Urinary bladder (tissue), 4 donors: ENCODE measurements at places on chromosomes 16 and 17. TPM values are rescaled to one million over a fixed set of nuclear protein-coding genes. Genes with fewer than 3 reads are reported as not detected.

GRCh38 chr16:25959221-25959620 lies 267.5 kb downstream of the HS3ST4 start:
- DNase-seq: no peak

DNA sequence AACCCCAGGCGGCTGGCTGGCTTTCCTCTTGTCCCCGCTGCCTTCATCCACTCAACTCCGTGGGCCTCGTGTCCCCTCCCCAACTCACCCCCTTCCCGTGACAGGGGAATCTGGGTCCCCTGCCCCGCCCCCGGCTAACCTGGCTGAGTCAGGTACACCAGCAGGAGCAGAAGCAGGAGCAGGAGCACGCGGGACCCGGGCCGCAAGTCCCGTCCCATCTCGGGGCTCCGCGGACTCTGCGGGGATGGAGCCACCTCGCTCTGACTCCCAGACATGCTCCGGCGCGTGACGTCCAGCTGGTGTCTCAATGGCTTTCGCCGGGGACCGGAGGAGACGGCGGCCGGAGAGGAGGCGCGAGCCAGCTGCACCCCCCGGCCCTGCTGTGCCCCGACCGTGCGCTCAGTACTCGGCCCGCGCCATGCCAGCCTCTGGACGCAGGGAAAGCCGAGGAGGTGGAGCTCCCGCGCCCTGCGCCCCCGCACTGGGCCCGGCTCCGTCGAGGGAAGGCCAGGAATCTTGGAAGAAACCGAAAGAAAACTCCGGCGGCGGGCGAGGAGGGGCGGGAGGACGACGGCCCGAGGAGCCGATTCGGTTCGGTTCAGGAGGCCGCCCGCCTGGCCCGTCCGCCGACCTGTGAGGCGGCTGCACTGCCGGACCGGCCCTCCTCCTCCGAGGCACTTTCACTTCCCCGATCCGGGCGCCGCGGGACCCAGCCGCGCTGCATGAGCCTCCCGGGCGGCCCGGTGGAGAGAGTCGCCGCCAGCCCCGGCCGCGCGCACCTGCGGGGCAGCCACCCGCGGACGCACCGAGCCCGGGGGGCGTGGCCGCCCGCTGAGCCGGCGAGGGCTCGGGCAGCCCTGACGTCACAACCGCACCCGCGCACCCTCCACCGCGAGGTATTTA lies at the start of the genes CXCL16 and ZMYND15:
TSS of gene CXCL16 (minus strand) at position 807 of the 903 bp plus-strand sequence. CDS start at position 218, 589 bp downstream.
TSS of gene ZMYND15 (plus strand) at position 712 of the 903 bp plus-strand sequence. CDS start 716 bp downstream, outside the sequence.
- no peak for DNase-seq

GRCh38 chr17:82226146-82226808 lies 2.6 kb upstream of the SLC16A3 start:
- no peak for DNase-seq

The GDPD1 gene
- polyA plus RNA-seq: 1.2 TPM

The TNFRSF13B gene
- polyA plus RNA-seq: 0.10 TPM

- no peak for DNase-seq
Observed at GRCh38 chr17:62876673-62877405, 68.7 kb upstream of the MARCHF10 start.

The RAC3 gene
- 5.9 TPM for polyA plus RNA-seq

DNA sequence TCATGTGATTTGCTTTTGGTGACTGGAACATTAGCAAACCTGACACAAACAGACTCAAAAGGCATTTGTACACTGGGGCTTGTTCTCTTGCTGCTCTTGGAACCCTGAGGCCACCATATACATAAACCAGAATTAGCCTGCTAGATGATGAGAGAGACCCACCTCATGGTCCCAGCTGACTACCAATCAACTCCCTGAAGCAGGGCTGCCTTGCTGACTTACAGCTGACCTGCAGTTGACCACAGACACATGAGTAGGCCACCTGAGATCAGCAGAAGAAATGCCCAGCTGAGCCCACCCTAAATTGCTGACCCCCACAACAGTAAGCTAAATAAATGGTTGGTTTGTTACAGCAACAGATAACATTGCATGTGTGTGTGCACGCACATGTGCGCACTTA lies 28.7 kb downstream of the BRIP1 start:
- no peak for DNase-seq

DNA sequence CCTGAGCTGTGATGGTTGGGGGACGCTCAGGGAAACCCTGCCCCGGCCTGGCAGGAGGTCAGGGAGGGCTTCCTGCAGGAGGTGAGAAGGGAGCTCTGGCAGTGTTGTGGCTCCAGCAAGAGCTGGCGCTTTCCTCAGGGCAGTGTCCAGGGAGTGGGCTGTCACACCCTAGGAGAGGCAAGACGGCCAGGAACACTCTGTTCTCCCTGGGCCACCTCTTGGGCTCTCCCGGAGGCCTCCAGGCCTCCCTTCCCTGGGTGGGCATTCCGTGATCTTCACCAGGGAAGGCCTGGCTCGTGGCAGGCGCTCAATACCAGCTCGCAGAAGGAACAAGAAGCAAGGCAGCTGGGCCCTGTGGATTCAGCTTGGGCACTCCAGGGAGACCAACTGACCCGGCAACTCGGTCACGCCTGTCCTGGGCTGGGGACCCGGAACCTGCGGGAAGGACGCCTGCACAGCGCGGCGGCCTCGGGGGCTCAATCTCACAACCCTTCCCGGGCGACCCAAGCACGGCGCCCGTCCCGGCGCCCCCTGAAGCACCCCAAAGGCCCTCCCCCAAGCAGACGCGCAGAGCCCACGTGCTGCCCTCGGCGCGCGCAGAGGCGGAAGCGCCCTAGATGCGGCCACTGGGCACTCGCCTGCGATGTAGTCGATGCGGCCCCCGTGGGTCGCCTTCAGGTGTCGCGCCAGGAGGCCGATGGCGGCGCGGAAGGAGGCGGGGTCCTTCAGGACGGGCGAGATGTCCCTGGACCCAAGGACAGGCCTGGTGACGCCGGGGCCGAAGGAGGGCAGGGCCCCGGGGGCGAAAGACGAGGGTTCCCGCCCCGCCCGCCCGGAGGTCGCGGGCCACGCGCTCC lies 588 bp downstream of the APRT start:
- DNase-seq: no peak

DNA sequence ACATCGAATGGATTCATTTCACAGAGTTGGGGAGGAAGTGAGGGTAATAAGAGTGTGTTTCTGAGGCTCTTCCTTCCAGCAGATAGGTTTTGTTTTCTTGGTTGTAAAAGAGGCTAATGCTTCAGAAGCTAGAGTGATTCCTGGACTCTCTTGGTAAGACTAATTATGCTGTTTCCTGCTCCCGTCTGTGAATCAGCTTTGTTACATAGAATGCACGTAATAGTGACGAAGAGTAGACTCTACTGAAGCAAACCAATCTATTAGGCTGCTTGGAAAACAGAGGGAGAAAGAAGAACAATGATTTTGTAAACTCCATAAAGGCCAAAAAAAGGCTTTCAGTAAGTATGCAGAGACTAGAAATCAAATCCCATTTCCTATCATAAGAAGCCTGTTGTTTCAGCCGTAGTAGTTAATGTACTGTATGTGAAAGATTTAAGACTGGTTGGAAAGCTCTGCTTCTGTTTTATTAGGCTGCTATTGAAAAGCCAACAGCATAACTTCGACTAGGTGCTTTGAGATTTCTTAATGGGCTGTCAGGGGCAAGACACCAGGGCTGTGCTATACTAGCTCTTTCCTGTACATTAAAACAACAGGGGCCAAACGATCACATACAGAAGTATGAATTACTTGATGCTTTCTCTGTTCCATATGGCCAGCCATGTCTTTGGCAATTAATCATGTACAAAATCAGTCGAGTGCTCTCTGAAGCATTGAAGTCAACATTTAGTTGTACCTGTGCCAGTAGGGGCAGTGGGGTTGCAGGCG lies 219.0 kb downstream of the FTO start:
- peak; percentile 52 for DNase-seq

The TUFM gene
- 148 TPM for polyA plus RNA-seq

GRCh38 chr16:73717266-73717974 lies 579.2 kb upstream of the PSMD7 start:
- DNase-seq: no peak

The CCL4L2 gene
- polyA plus RNA-seq: 0.25 TPM

The CCL1 gene
- not detected for polyA plus RNA-seq

DNA sequence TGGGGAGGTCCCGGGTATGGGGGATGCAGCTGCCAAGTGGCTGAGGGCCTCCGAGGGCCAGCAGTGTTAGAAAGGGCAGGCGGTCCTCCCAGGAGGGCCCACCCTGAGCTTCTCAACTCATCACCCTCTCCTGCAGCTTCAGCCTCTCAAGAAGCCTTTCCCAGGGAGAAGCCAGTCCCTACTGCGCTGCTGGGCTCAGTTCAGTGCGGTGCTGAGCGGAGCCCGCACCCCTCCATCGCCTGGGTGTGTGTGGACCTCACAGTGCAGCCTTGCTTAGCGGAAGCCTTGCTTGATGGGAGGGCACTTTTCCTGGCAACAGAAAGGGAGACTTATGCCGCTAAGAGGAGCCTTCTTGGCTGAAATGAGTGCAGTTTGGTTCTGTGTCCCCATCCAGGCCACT lies 3.5 kb upstream of the APRT start:
- DNase-seq: no peak

The PITPNM3 gene
- 10.1 TPM for polyA plus RNA-seq

GRCh38 chr17:79625706-79626105 lies 14.9 kb upstream of the RBFOX3 start:
- no peak for DNase-seq

DNA sequence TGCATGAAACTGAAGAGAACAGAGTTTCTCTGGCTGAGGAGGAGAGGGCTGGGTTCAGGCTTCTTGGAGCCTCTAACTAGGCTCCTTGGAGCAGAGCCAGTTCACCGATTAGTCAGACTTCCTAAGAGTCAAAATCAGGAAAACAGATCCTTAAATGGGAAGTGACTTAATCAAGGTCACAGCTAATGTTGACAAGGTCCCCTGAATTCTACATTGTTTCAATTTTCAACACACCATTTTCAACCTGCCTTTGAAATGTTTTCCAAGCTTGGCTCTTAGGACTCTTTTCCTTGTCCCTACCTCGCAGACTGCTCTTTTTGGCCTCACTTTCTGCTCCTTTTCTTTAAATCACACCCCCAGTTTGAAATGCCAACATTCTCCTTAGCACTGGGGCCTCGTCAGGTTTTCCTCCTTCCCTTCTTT lies 16.3 kb downstream of the MYL4 start:
- no peak for DNase-seq

GRCh38 chr16:66357523-66357928 lies 9.0 kb upstream of the CDH5 start:
- peak; percentile 73 for DNase-seq

DNA sequence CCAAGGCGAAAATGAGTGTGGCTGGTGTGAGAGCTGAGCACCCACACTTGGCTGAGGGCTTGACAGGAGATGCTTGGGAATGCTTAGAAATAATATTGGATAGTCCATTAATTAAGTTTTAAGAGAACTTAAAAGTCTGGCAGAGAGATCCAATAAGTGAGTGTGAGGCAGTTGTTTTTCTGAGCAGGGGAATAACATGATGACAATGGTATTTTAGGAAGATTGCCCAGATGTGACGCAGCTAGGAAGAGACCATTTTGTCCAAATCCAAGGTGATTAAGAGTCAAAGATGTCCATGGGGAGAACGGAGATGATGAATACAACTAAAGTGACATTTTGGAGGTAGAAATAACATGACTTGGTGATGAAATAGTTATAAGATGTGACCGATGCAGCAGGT lies 102.8 kb upstream of the AXIN2 start:
- no peak for DNase-seq

DNA sequence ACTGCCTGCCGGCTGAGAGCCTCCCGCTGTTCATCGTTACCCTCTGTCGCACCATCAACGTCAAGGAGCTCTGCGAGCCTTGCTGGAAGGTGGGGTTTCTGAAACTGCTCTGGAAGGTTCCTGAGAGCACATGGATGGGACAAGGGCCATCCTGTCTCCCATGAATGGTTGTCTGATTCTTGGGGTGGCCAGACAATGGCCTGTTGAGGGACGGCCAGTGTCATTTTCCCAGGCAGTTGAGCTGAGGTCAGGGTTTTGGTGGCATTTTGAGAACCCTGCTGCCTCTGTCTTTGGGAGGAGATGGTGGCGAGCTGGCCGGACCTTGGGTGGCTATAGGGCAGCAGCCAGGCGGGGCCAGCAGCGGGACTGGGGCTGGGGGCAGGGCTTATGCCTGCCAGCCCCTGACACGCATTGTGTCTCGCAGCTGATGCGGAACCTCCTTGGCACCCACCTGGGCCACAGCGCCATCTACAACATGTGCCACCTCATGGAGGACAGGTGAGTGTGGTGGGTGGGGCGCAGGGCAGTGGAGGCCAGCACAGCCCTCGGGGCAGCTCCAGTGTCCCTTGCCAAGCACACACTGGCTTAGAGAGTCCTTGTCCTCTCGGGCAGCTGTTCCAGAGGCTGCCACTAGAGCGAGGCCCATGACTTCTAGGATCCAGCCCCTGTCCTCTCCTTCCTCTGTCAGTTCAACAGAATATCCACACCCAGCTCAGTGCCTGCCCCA lies 9.1 kb downstream of the TSC2 start:
- DNase-seq: no peak

DNA sequence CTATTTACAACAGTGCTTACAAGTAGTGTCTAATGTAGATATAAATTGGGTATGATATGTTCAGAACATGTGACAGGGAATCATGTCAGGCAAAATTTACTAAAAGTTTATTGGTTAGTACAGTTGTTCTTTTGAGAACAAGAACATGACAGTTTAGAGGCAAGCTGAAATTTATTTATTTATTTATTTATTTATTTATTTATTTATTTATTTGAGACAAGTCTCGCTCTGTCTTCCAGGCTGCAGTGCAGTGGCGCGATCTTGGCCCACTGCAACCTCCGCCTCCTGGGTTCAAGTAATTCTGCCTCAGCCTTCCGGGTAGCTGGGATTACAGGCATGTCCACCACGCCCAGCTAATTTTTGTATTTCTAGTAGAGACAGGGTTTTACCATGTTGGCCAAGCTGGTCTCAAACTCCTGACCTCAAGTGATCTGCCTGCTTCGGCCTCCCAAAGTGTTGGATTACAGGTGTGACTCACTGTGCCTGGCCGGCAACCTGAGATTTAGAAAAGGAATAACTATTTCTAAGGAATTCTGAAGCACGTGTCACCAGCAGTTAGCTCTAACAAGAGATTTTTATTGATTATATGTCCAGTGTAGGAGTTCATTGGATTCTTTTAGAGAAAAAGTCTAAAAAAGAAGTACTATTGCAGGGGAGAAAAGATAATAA lies 24.9 kb downstream of the MRTFB start:
- no peak for DNase-seq

The CES3 gene
- polyA plus RNA-seq: 0.19 TPM

The OR4D2 gene
- not detected for polyA plus RNA-seq

DNA sequence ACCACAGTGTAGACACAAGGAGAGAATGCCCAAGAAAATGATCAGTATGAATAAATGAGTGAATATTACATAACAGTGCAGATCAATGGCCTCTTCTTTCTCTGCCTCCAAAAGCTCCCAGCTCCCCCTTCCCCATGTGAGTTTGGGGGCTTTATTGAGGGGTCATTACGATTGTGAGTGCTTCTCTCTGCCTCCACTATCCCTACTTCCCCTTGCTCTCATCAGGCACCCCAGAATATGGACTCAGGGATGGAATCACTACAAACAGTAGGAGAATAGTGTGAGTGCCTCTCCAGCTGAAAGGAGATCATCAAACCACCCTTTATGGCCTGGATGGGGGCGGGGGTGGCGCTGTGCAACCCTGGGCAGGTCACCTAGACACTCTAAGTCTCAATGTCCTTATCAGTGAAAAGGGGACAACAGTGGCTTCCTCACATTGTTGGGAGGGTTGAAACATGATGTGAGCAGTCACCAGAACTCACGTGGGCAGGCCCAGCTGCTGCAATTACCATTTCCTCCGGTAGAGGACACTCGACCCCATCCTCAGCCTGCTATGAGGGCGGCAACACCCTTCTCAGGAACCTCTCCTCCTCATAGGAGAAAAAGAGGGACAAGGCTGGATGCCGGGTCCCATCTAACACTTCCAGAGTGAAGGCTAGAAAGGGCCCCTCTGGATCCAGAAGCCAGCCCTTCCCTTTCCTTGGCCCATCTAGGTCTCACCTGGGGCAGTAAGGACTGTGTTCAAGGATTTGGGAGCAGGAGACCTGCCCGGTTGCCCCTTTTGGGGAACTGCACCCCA lies 2.1 kb upstream of the EPOP start:
- DNase-seq: no peak
